NCI-H2081 treated with DMSO at 0.1 percent for 48 hours (cell line): ENCODE measurements at places on chromosomes 7 and 10.
A peak's percentile ranks its signal among the peaks of the same experiment; 100 is the strongest.

GRCh38 chr10:91117505-91117904 lies 103.0 kb upstream of the PCGF5 start:
- DNase-seq, result no peak

- no peak for DNase-seq
Observed at GRCh38 chr10:70939441-70940003, 51.2 kb upstream of the PCBD1 start.

- DNase-seq, result no peak
Observed at GRCh38 chr7:41475801-41476459, 227.0 kb downstream of the INHBA start.

GRCh38 chr10:86755454-86755739 lies 1.0 kb upstream of the BMPR1A start:
- no peak for DNase-seq

GRCh38 chr7:157032644-157033482 lies 22.4 kb upstream of the MNX1 start:
- no peak for DNase-seq

DNA sequence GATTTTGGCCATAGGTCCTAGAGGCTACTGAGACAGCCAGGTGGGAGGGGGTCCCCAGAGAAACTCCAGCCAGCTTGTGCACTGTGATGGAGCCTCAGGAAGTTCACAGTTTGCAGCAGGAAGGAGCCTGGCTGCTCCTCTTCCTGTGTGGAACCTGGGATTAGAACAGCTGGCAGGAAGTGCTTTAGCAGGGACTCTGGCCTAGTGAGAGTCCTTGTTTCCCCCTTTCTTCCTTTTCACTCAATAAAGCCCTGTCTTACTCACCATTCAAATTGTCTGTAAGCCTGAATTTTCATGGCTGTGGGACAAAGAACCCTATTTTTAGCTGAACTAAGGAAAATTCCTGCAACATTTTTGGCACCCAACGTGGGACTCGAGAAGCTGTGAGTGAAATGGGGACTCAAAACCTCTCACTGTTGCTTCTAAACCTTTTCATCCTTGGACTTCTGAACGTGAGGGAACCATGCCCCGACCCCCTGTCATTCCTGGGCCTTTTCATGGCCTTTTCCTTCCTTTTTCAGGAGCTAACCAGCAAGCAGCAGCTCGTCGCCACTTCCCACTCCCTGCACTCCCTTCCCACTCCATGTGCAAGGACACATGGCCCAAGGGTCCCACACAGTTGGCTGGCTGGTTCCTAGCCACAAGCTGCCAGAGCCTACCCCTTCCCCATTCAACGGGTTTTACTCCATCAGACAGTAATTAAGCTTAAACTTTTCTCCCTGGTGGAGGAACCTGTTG lies 32.8 kb upstream of the SORCS3 start:
- no peak for DNase-seq

GRCh38 chr7:64876792-64877713 lies 26.0 kb upstream of the ZNF273 start:
- no peak for DNase-seq

DNA sequence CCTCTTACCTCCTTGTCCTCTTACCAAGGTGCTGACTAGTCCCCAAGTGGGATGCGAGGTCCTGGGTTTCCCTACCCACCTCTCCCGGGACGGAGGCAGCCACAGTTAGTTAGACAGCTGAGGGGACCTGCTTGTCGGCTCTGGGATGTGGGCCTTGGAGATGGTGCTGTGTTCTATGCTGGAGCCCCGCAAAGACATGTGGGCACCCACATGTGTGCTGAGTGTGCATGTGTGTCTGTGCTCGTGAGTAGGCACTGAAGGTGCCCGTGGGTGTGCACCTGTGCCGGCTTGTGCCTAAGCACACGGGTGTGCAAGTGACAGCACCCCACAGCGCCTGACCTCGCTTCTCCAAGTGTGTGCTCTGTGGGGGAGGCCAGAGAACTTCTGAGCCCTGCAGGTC lies 62.2 kb downstream of the NEURL1 start:
- no peak for DNase-seq

DNA sequence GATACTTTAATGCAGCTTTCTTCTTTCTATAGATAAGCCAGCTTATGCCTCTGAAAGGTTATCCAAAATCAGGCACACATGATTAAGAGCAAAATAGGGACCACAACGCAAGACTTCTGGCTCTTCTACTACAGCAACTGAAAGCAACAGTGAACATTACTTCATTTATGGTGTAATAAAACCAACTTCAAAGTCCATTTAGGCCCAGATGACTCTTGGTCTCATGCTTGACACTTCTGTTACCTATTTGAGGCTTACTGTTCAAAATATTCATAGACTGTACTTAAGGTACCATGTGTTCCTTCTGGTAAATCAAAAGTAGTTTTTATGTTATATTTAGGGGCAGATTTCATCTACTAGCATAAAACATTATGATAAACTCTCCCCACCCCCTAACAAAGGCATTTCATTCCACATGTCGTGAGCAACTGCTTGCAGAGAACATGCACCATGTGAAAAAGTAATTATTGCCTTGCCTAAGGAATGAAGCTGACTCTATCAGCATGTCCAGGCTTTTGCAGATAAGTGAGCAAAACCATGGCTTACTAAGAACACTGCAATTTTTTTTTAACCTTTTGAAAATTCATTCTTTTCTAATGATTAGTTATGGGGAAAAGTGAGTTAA lies 154.9 kb upstream of the ITGB1 start:
- DNase-seq, result no peak

DNA sequence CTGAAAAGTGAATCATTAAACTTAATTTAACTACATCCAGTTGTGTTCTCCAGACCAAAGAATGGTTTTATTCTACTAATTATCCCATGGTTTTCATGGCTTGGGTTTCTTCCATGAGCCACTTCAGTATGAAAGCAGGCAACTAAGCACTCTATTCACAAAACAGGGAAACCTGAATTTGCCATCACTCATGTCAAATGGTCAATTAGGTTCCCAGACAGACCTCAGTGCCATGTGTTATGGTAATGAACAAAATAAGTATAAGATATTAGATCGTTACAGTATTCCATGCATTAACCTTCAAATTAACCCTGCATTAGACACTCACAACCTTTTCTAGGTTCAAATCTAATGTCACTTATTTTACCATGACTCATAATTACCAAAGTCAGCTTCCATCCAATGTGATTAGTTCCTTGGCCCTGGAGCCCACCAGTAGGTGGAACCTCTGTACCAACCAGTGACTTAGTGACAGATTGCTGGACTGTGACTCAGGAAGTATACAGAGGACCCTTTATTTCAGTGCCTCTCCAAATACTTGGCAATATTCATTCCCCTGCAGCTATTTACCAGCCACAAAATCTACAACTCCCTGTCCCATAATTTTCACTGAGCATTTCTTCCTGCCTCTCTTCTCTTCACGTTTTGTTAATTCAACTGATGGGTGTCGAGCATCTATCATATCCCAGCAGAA lies 1270.2 kb upstream of the SORCS1 start:
- no peak for DNase-seq

- peak; percentile 25 for DNase-seq
Observed at GRCh38 chr10:25820874-25821273, 113.2 kb upstream of the MYO3A start.

DNA sequence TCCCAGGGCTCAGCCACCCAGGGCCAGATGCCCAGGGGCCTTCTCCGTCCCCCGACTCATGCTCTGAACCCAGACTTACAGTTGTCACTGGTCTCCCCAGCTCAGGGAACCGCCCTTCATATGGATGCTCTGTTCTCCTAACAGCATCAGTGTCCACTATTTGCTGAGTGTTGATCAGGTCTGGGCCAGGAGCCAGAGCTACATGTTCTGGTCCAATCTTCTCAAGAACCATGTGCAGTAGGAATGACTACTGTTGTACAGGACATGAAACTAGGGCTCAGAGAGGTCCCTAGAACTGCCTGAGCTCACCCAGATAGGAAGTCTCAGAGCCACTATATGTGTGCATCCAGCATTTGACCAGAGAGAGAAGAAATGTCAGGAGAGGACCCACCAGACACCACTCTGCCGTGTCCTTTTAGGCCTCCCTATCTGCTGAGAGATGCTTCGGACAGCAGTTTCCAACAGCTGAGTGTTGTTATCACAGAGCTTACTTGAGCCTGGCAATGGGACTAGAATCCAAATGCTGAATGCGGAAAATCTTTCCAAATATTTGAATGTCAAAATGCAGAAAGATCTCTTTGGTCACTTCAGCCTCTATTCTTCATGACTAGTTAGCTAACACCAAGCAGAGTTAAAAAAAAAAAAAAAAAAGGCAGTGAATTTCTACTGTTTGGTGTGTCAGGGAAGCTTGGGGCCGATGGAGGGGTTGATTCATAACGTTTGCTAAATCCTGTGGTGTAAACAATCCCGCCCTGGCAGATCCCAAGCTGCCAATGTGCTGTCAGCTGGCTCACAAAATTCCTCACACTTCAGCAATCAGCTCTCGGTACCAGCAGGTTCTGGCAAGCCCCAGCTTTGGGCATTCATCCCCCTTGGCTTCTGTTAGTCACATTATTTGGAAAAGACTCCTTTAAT lies 246.1 kb downstream of the TNS3 start:
- DNase-seq, result no peak

- no peak for DNase-seq
Observed at GRCh38 chr7:116443101-116443523, 56.4 kb upstream of the CAV2 start.

- DNase-seq, result no peak
Observed at GRCh38 chr7:95874541-95875265, 102.3 kb downstream of the DYNC1I1 start.

GRCh38 chr10:72659694-72660093 lies 32.2 kb upstream of the MCU start:
- no peak for DNase-seq

- DNase-seq, result no peak
Observed at GRCh38 chr7:1181640-1182039, 21.6 kb upstream of the ZFAND2A start.

- DNase-seq, result no peak
Observed at GRCh38 chr10:112750427-112751167, 199.4 kb upstream of the TCF7L2 start.

- no peak for DNase-seq
Observed at GRCh38 chr7:102427019-102427405, 6.4 kb upstream of the ORAI2 start.

DNA sequence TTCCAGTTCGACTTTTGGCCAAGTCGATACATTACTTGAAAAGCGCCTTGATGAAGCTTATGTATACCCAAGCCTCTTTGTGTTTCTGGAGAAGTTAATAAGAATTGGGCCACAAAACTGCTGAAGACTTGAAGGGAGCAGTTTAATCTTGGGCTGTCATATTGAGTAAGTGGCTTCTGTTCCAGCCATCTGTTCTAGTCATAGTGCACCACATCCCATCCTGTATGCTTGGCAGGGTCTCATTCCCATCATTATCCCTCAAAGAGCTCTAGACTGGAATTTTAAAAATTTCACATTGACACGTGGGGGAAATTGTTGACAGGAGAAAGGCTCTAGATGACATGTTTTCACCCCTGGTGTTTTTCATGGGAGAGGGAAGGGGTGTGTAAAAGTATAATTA lies 196.6 kb upstream of the PLPP4 start:
- no peak for DNase-seq

GRCh38 chr7:151925446-151926335 lies 30.6 kb upstream of the GALNTL5 start:
- peak; percentile 99 for DNase-seq

DNA sequence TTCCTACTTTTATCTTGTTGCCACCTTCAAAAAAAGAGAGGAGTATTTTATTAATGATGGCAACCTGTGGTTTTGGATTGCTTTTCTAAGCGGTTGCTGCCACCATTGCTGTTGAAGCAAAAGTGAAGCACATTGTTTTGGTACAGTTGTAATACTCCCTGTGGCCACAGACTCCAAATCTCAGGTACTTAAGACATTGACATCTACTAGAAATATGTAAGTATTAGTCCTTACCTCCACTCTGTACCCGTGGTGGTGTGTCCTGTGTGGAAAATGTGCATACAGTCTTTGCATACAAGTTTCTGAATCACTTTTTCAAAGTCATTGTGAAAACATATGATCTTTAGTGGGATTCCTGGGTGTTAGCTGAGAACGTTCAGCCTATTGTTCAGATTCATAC lies 85.7 kb downstream of the ANLN start:
- DNase-seq, result no peak

DNA sequence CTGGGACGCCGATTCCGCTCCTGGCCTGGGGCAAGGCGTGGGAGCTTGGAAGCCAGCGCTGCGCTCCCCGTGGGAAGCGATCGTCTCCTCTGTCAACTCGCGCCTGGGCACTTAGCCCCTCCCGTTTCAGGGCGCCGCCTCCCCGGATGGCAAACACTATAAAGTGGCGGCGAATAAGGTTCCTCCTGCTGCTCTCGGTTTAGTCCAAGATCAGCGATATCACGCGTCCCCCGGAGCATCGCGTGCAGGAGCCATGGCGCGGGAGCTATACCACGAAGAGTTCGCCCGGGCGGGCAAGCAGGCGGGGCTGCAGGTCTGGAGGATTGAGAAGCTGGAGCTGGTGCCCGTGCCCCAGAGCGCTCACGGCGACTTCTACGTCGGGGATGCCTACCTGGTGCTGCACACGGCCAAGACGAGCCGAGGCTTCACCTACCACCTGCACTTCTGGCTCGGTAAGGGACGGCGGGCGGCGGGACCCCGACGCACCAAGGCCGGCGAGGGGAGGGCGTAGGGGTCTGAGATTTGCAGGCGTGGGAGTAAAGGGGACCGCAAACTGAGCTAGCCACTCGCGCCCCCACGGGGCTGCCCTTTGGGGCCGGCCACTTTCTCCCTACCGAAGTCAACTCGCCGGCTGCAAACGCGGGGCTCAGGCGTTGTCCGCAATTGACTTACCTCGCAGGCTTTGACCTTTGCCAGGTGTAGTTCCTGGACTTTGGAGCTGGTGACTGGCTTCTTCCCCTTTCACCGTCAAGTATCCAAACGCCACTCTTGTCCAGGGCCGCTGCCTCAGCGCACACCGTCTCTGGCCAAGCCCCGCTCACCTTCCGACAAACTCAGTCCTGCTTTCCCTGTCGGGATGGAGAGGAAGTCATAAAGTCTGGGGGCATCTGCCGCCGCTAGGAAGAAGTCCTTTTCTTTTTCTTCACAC lies at the start of gene SCIN:
SCIN (plus strand) TSS at position 187 of the 928 bp plus-strand sequence; CDS start at position 254, 67 bp downstream.
- no peak for DNase-seq

GRCh38 chr7:120740348-120740747 lies 117.6 kb downstream of the TSPAN12 start:
- no peak for DNase-seq

DNA sequence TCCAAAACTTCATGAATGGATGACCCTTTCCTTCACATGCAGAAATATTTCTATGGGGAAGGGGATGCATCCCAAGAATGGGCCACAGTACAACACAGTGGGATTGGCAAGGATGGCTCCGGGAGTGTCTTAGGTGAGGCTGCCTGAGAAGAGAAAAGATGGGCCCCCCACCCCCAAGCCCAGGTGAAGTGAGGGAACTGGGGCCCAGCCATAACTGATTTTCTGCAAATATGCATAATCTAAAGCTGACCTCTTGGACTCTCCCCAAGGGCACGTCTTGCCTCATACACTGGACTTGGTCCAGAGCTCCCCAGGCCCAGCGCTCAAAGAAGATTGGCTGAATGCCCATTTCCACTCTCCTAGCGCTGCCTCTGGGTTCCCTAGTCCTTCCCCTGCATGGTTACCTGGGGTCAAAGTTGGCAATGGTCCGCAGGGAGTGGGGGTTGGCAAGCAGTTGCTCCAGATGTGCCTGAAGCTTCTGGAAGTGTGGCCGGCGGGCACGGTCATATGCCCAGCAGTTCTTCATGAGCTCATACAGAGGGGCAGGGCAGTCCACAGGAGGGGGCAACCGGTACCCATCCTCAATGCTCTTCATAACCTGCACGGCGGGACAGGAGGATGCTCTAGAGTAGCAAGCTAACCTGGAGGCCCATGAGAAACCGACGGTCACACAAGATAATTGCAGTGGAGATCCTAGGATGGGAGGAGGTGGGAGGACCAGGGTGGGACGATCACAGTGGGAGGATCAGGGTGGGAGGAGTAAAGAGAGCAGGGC lies 12.3 kb downstream of the ZYX start:
- no peak for DNase-seq

GRCh38 chr10:14040787-14041631 lies 289.7 kb downstream of the FRMD4A start:
- DNase-seq, result no peak
